ENCODE measurements at places on chromosomes 6 and 20. TPM values are rescaled to one million over a fixed set of nuclear protein-coding genes. Genes with fewer than 3 reads are reported as not detected.

DNA sequence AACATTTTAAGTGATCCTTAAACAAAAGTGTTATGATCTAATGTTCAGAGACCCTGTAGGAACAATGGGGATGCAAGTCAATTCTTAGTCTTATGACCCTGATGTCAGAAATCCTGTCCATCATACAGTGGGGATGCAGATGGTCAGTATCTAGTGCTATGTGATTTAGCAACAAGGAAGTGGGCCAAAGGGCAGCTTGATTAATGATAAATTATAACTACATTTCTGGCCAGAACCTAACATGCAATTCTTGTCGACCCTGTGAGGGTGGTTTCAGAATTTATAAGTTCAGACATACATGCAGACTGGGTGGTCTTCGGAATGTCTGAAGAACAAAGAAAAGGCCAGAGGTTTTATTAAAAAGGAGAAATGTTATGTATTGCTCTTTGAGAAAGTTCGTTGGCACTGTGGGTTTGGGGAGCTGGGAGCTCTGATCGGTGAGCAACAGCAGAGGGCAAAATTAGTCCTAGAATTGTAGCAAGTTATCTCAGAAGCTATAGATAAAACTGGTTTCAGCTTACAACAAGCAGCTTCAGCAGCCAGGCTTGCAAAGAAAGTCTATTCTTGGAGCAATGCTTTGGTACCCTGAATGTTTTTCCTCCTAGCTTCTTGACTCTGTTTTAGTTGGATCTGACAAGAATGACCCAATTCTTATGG, 50.8 kb downstream of the RPF2 start:
- DNase-seq = no peak

GRCh38 chr6:128827675-128828464, 55.1 kb upstream of the LAMA2 start:
- no peak for DNase-seq

DNA sequence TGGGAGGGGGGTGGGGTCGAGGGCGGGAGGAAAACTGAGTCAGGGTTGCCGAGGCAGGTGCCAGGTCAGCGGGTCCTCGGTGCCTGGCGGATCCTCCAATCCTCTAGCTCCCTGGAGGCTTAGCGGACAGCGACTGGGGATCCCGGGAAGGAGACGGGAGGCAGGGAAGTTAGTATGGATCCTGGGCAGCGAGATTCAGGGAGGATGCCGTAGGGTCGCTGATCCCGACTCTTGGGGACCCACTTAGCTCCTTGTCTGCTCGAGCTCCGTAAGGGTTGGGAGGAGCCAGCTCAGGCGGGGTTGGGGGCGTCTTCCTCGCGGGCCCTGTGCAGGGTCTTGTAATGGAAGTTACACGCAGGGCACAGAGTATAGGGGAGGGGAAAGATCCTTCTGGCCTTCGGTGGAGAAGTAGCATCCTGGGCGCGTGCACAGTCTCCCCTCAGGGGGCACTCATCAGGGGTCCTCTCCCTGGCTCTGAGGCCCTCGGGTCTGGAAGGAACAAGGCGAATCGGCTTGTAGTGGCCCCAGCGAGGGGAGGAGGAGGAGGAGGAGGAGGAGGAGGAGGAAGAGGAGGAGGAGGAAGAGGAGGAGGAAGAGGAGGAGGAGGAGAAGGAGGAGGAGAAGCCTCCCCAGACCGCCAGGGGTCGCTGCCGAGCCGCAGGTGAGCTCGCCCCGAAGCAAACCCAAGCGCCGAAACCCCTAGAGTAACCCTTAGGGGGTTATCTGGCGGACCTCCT, 6.4 kb upstream of the SLC12A5 start:
- DNase-seq = no peak

GRCh38 chr6:43843097-43843645, 73.2 kb downstream of the VEGFA start:
- no peak for DNase-seq

GRCh38 chr6:110661414-110661813, 153.9 kb downstream of the CDK19 start:
- no peak for DNase-seq

- DNase-seq = no peak
These were observed 40.2 kb downstream of the MOXD1 start for GRCh38 chr6:132361101-132361500.

DNA sequence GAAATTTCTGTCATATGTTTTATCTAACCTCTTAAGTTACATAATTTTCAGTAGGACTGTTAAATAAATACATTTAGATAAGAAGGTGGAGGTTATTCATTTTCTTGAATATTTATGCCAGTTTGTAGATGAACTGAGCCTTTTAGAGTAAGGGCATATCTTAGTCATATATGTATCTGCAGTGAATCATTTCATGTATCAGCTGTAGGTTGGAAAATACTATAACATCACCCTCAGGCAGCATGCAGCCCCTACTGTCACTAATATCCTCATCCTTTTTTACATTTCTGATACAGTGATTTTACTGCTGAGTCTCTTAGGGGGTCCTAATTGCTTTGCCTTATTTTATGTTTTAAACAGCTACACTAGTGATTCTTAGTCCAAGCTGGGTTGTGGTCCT, 19.5 kb upstream of the SUMO4 start:
- DNase-seq = no peak

DNA sequence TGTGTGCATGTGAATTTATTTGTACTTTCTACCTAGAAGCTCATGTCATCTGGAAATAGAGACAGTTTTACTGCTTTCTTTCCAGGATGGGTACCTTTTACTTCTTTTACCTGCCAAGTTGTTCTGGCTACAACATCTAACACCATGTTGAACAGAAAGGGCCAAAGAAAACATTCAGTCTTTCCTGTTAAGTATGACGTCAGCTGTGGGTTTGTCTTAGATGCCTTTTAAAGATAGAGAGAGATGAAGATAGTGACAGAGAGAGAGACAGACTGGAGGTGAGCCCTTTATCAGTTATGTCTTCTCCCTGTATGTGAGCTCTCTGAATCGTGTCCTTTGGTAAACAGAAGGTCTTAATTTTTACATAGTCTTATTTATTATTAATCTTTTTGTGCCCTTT, 3.4 kb upstream of the DACT2 start:
- no peak for DNase-seq

- DNase-seq = no peak
These were observed 52.2 kb downstream of the REV3L start for GRCh38 chr6:111430605-111431376.

- DNase-seq = no peak
These were observed 2.1 kb downstream of the HNF4A start for GRCh38 chr20:44357555-44358125.

DNA sequence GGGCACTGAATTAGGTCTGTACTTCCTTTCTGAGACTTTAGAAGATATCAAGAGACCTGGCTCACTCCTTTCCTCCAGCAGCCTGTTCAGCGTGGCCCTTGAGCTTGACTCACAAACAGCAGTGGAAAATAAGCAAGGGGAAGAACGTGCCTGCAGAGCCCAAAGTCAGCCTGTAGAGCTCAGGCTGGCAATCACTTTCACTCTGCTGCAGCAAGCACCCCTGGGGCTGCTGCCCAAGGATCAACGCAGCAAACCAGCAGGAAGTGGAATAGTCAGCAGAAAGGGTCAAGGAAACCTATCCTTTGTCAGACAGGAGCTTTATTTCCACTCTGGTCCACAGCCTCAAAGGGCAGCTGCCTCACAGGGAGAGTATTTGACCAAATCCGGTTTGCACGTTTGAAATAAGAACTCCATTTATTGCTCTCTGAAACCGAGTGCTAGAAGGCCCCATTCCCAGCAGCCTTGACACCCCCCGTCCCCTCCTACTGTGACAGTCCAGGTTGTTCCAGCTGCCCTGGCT, 77.4 kb downstream of the PRDM1 start:
- no peak for DNase-seq

- DNase-seq = no peak
These were observed 3.1 kb upstream of the MAP7 start for GRCh38 chr6:136553166-136553787.

DNA sequence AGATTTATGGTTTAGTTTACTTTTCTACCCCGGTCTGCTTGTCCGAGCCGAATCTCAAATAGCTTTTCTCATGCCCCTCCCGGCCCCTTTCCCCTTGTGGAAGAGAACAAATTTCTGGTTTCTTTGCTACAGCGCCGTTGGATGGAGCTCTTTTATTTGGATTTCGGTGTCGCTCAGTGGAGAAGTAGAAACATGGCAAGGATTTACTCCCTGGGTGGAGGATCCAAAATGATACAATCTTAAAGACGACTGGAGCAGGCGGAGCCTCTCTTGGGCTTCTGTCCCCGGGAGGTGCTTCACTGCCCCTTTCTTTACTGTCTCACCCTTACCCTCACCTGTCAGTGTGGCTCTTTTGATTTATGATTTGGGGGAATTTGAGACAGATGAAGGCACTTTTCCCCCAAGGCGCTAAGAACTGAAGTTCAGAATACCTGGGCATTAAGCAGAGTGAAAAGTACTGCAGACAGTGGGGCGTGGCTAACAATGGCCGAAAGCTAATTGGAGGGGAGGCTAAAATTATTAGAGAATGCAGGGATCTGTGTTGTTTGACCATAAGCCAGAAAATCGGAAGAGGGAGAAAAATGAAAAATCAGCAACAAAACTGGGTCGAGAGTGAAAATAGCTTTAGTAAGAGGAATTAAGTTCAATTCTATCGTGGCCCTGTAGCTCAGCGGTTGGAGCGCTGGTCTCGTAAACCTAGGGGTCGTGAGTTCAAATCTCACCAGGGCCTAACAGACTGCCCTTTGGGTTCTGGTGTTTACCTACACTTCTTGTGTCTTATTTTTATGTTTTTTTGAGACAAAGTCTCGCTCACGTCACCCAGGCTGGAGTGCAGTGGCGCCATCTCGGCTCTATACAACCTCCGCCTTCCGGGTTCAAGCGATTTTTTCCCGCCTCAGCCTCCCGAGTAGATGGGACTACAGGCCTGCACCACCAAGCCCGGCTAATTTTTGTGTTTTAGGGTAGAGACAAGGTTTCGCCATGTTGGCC, 145.1 kb upstream of the ZNF184 start:
- no peak for DNase-seq

DNA sequence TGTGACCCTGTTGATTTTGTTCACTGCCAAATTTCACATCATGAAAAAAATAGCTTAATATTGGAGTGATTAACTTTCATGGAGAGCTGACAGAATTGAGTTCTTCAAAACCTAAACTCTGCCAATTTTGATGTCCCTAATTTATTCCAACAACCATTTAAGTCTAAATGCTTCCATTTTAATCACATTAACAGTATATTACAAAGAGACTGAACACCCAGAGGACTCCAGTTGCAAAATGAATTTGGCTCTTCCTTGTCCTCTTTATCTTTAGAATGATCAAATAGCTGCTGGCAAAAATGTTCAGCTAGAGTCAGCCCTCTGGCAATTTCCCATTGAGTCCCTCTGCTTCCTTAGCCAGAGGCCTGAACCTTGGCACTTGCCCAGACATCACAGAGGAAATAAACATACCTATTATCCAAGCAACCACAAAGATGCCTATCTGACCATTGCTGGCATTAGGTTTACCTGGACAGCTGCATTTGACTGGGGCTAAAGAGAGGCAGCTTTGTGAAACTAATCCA, 299.0 kb upstream of the STXBP5 start:
- no peak for DNase-seq

- no peak for DNase-seq
These were observed 519.2 kb downstream of the UTRN start for GRCh38 chr6:144804246-144804790.

- DNase-seq = no peak
These were observed 20.4 kb downstream of the DSTN start for GRCh38 chr20:17590245-17590644.

GRCh38 chr6:143698759-143699429, 21.1 kb downstream of the PHACTR2 start:
- no peak for DNase-seq

DNA sequence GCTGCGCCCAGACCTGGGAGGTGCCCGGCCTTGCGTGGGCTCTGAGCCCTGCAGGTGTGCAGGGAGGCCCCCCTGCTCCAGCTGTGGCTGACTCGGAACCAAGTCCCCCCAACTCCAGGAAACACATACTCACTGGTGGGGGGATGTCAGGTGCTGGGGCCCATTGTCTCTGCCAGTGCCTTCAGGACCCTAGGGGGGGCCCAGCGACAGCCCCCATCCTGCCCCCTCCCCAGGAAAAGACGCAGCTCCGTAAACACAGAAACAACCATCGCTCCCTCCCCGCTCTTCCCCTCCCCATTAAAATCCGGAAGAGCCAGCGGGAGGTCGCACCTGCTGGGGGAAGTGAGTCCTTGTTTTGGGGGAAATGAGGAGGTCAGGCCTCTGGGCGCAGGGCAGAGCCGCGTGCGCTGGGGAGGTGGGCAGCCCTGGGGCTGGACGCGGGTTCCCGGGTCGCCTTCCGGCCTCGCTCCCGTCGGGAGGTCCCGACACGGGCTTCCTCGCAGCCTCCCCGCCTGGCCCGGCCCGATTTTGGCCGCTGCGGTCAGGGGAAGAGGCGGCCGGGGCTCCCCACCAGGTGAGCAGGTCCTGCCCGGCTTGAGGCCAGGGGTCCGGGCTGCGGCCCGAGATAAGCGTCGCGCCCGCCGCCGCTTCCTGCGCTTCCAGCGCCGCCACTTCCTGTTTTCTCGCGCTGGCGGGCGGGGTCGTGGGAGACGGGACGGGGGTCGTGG, 6.2 kb downstream of the C20orf204 start:
- DNase-seq = no peak

DNA sequence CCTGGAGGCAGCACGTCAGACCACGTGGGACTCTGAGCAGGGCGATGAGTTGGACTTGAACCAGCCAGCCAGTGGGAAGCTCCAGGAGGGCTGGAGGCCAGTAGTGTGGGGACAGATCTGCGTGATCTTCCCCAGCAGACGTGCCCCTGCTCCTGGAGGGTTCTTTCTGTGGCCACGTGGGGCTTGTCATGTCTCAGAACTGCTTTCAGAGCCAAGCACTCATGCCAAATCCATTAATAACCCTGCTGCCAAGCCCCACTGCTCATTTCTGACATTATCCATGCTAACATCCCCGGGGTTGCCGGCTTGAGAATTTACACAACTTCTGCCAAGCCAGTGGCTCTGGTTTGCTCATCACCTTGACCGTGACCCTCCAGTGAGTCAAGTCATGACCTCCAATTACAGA, 38.3 kb downstream of the SIRPA start:
- no peak for DNase-seq

Gene ZNF451
- total RNA-seq = 21.5 TPM

Gene OPRM1
- total RNA-seq = not detected

Gene CDSN
- total RNA-seq = 0.13 TPM

Gene TPBG
- total RNA-seq = 18.2 TPM

Gene CBLN4
- under 0.01 TPM for total RNA-seq

Gene ENPP3
- total RNA-seq = 0.11 TPM

Gene CPXM1
- 0.53 TPM for total RNA-seq

Gene HTR1B
- total RNA-seq = not detected
